Mesenteric fat pad (tissue), 1 donor: ENCODE measurements at places on chromosomes 5 and 9. TPM values are rescaled to one million over a fixed set of nuclear protein-coding genes. Genes with fewer than 3 reads are reported as not detected.

SLC6A7 gene
- not detected for total RNA-seq

PCDH12 gene
- total RNA-seq = 6.4 TPM

TLR4 gene
- total RNA-seq = 62.8 TPM

TLE1 gene
- 115 TPM for total RNA-seq

DNA sequence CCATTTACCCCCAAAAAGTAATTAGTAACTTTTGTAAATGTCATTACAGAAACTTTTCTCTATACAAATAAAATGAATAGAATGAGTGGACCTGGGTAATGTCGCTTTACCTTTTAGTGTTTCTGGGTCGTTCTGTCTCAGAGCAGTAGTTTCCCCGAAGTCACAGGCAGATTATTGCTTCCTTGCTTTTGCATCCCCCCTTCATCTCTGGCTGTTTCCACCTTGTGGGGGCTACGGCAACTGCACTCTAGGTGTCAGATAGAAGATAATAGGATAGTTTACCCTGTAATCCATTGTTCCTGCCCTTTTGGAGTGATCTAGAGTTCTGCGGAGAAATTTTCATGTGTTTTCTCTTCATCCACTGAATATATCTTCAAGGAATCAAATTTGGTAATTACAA is 68.7 kb downstream of the PRR16 start:
- DNase-seq = no peak

DNA sequence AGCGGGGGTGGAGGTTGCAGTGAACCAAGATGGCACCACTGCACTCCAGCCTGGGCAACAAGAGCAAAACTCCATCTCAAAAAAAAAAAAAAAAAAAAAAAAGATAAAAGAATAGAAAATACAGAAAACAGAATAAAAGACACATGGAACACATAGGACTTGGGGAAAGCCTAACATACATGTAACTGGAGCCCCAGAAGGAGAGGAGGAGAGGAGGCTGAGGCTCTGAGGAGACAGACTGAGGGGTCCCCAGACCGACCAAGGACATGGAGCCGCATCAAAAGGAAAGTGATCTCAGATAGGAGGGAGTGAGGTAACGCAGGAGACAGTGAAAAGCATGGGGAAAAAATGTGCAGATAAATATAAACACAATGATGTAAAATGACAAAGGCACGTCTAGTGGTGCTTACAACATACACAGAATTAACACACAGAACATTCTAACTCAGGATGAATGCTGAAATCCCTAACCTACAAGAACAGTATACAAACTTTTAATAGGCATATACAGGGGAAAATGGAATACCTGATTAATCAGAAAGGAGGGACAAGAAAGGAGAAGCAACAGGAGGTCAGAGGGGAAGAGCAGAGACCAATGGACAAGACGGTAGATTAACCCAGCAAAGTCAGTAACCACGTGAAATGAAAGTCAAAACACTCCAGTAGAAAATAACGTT is 65.2 kb upstream of the UBAC1 start:
- no peak for DNase-seq

DNA sequence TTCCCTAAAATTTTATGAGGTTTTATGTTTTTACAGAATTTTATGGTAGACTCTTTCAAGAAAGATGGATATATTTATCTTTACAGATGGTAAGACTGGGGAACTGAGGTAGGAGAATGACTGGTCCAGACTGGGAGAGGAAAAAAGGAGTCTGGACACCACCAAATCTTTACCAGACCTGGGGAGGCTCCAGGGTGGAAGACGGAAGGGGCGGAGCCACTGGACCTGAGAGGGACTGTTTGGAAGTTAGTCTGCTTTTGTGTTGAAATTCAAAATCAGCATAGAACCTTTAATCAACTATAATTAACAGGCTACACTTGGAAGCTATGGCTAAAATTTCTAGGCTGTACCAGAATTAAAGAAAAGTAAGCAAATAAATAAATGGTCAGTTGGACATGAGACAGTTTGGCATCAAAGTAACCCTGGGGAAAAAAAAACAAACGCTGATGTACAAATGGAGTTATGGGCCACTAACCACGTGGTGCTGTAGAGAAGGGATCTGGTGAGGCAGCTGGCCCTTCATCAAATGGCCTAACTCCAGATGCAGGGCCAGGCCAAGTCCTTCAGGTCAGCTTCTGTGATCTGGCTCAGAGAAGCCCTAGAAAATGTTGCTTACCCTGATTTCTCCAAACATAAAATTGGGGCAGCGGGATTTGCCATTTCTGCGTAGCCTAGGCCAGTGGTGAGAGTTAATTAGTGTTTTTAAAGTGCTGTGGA is 155.1 kb downstream of the ARSB start:
- DNase-seq = no peak

DNA sequence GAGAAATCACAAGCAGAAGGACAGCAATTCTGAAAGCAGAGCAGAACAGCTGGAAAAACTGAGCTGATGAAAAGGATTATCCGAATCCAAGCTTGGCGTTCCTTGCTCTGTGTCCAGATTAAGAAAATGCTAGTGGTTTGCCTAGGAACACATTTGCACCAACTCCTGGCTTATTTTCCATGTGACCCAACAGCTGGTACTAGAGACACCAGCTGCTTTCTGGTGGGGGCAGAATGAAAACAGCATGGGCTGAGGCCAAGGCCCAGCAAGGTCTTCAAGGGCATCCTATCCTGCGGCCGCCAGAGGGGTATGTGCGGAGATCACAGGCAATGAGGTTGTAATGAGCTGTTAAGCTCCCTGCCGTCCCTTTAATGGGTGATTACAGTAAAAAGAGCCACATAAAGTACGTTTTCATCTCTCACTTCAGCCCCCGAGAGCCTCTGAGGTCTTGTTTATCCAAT is 131.5 kb downstream of the DOCK8 start:
- no peak for DNase-seq

DNA sequence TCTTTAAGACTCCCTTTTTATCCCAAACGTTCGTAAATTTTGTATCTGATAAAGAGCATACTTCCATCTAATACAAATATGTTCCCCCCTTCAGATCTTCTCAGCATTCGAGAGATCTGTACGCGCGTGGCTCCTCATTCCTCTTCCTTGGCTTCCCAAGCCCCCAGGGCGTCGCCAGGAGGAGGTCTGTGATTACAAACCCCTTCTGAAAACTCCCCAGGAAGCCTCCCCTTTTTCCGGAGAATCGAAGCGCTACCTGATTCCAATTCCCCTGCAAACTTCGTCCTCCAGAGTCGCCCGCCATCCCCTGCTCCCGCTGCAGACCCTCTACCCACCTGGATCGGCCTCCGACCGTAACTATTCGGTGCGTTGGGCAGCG is 19.9 kb downstream of the CDKN2A start:
- no peak for DNase-seq

- no peak for DNase-seq
Observed at GRCh38 chr5:40410964-40411635, 268.6 kb upstream of the PTGER4 start.

- no peak for DNase-seq
Observed at GRCh38 chr9:124489222-124489621, 18.0 kb downstream of the NR5A1 start.

GRCh38 chr9:121499427-121500164 is at the start of gene GGTA1:
GGTA1 (minus strand) TSS chr9:121499844; CDS start chr9:121467922, 31,922 bp downstream.
- peak; percentile 91 for DNase-seq
